CD4-positive, alpha-beta T cell treated with Interleukin-2 at 100 ng/mL for 4 hours (primary cell): ENCODE measurements at places on chromosomes 12 and 14.

GRCh38 chr14:32545506-32546210 is 216.6 kb downstream of the AKAP6 start:
- DNase-seq, result no peak

DNA sequence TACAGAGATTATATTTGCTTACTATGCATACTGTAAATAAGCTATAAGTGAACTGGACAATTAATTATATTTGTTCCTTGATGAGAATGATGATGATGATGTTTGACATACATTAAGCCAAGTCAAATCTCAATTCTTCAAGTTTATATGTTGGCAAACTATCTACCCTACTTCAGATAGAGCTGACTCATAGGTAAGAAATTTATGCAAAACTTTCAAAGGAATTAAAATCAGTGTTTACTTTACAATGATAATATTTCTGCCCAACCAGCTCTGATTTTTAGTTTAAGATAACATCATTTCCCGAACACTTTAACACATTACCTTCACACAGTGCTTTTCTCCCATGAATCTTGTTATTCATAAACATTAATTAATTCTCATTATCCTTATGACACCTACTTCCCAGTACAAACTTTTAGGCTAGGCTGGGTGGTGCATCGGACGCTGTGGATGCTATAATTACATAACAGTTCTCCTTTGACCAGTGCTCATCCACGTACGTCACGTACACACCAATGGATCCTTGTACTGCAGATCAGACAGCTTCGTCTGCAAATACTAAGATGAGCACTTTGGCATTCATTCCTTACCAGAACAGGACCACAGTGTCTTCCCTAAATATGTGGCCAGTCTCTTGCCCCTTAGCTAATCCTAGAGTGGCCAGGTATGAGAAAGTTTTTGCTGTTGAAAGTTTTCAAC is 18.3 kb downstream of the BMP4 start:
- no peak for DNase-seq

DNA sequence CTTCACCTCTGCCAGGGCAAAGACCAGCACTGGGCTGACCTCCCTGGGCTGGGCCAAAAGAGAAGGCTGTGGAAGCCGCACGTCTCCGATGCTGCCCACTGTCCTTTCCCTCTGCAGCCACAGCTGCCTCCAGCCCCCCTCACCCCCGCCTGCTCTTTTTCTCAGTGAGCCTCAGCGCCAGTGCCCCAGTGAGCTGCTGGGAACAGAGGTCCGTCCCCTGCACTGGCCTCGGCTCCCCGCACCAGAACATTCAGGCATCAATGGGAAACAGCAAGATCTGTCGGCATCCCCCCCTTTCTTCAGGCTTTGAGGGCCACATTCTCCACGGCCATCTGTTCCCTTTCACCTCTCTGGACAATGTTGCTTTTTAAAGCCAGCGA is 398.1 kb downstream of the ZFP36L1 start:
- no peak for DNase-seq

GRCh38 chr12:132827763-132828703 is 636 bp downstream of the GOLGA3 start:
- peak; percentile 27 for DNase-seq

GRCh38 chr12:53806721-53807120 is 54.9 kb upstream of the CISTR start:
- no peak for DNase-seq

DNA sequence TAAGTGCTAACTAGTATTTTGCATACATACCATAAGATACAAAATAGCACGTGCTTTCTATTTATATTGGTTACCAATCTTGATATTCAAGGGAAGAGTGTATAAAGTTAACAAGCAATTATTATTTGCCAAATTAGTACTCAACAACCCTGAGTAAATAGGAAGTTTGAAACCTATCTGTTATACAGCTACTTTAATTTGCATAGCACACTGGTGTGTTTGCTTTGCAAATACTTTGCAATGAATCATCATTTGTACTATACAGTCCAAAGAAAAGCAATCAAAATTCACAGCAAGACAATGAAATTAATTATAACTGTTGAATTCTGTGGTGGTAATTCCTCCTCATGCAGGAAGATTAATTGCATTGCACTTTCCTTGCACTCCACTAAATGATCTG is 469.1 kb downstream of the PRKD1 start:
- no peak for DNase-seq

GRCh38 chr14:68476212-68477109 is 316.4 kb downstream of the ZFP36L1 start:
- DNase-seq, result no peak

DNA sequence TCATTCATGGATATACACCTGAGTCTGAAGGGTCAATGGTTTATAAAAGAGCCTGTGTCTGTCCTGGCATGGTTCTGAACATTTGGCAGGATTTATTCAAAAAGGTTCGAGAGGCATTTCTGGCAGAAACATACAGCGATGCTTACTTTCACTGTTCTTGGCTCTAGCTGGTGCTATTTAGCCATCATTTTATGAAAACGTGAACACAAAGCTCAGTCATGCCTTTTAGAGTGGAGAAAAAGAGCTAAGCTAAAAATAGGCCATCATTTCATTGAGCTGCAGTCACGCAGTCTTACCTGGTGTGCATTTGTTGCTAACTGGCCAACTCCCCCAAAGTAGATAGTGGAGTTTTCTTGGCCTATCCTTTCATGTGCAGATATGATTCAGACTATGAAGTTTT is 1209.5 kb downstream of the SLC16A7 start:
- DNase-seq, result no peak

DNA sequence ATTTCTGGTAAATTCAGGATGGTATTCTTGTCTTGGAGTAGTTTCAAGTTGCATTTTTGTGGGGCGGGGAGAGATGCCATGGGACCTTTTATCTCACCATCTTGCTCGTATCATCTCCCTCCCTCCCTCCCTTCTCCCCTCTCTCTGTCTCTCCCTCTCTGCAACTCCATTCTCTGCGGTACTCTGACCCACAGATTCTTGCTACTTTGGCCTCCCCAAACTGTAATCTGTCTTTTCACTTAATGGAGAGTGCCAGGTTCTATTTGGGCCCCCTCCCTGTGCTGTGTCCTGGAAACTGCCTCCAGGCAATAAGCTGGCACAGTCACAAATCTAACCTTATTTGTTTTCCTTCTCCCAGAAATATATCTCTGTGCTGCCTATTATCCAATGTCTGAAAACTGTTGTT is 175.2 kb downstream of the PAWR start:
- DNase-seq, result no peak

GRCh38 chr14:45290547-45290946 is 37.5 kb upstream of the MIS18BP1 start:
- no peak for DNase-seq

GRCh38 chr12:66713984-66714383 is 35.1 kb upstream of the GRIP1 start:
- no peak for DNase-seq

DNA sequence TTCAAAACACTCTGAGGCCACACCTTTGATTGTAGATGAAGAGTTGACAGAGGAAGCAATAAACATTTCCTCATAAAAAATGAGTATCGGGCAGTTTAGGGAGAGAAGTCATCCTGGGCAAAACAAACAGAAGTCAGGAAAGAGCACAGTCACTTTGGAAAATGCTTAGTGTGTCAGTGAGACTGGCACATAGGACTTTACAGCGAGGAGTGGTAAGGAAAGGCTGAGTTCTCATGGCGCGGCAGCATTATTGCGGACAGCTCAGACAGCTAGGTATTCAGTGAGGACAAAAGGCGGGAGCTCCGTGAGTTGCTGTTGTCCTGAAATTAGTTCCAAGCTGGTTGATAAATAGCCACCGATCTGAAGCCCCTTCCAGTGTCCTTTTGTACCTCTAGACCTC is 229.9 kb downstream of the SNAPC1 start:
- DNase-seq, result no peak

- DNase-seq, result no peak
These were observed 267.7 kb upstream of the G2E3 start for GRCh38 chr14:30291216-30291615.

- no peak for DNase-seq
These were observed 132.7 kb upstream of the PARP11 start for GRCh38 chr12:4005851-4006430.

GRCh38 chr12:108800591-108800990 is 56.8 kb downstream of the SSH1 start:
- no peak for DNase-seq

DNA sequence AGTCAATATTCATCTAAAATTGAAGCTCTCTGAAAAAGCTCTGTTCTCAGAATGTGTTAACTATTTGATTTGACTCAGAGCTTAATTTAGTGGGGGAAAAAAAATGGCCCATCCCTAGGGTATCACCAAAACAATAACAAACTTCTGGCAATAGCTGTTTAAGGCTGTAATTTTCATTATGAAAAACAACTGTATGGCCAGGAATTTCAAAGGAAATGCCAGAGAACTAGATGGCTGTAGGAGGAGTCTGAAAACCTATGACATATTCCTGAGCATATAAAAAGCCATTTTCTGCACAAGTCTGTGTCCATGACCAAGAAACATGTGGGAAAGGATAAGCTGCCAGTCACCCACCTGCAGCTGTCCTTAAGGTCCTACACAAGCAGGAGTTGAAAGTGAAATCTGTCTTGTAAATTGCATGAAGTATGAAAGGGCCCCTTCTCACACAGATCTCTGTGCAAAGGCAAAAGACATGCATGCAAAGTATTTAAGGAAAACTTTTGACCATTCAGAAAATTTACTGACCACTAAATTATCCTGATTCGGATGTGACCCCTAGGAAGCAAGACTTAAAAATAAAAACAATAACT is 299.1 kb downstream of the BTG1 start:
- DNase-seq, result no peak

- no peak for DNase-seq
These were observed 10.6 kb downstream of the SERPINA3 start for GRCh38 chr14:94622653-94623421.

- peak; percentile 29 for DNase-seq
These were observed 22.2 kb downstream of the PCBP2 start for GRCh38 chr12:53474077-53474476.

GRCh38 chr14:103298620-103299019 is 35.4 kb upstream of the EIF5 start:
- DNase-seq, result no peak

- DNase-seq, result no peak
These were observed 1.7 kb upstream of the EIF5 start for GRCh38 chr14:103332143-103332919.

DNA sequence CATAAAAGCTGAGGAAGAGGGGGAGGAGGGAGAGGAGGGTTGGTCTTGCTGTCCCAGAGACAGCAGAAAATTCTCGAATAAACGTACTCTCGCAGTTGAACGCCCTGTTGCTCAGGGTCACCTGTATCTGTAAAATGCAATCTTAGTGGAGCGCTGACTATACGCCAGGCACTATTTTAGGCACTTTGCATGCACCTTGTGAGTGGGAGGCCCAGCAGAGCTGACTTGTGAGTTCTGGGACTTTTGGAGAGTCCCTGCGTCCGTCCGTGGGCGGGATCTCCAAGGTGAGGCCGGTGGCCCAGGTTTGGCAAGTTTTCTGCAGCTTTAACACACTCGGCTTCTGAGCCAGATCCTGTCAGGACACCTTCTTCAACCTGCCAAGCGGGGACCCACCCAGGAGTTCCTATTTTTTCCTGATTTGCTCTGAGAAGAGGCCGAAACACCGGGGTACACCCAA is 32.5 kb upstream of the PLEKHG6 start:
- DNase-seq, result peak; percentile 8

- DNase-seq, result no peak
These were observed 34.0 kb upstream of the CMKLR1 start for GRCh38 chr12:108373111-108373510.

DNA sequence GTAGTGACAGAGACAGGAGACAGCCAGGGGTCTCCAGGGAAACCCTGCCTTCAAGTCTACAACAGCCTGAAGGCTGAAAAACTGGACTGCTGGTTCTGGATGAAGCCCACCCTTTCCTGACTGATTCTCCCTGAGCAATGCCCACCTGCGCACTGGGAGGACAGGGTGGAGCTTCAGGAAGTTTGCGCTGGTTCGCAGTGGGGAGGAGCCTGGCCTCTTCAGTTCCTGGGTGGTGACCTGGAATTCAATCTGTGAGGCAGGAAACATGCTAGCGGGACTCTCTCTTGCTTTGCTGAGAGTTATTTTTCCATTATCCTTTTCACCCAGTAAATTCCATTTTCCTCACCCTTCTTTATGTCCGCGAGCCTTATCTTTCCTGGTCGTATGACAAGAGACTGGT is 600.8 kb downstream of the TRHDE start:
- DNase-seq, result no peak

- no peak for DNase-seq
These were observed 546.2 kb upstream of the ATP2B1 start for GRCh38 chr12:90254796-90255195.

- DNase-seq, result peak; percentile 32
These were observed 47.1 kb downstream of the SYNE2 start for GRCh38 chr14:63899953-63900352.

GRCh38 chr14:90412058-90412457 is 15.2 kb downstream of the CALM1 start:
- no peak for DNase-seq

DNA sequence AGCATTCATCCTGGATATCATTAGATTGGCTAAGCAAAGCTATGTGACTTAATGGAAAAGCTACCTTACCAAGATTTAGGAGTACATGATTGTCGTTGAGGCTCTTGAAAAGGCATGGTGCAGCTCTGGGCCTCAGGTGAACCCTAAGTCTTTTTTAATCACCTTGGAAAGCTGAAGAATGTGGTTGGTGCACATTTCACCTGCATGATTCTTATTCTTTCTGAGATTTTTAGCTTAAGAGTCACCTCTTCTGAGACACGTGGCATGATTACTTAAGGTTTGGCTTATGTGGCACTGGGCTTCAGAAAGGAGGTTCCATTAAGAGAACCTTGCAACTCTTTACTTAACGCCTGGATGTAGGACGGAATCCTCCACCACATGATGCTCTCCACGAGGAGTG is 498.5 kb downstream of the TMEM117 start:
- DNase-seq, result no peak

GRCh38 chr14:58961045-58961731 is 227.3 kb upstream of the DAAM1 start:
- no peak for DNase-seq

DNA sequence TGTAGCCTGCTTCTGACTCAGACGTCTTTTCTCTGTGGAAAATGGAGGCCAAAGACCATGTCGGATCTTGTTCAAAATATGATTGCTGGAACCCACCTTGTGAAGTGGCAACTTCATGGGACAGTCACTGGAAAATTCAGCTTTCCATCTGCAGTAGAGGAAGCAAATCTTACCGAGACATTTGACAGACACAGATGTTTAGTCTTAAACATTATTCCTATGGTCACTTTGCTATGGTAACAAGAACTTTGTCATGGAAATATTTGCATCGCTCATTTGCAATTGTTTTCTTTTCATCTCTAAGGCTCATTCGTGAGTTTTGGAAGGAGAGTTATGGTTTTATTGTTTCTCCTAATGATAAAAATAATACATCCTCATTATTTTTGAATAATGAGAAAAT is 98.3 kb upstream of the HIF1A start:
- DNase-seq, result no peak

GRCh38 chr12:119258149-119258548 is 76.4 kb upstream of the CCDC60 start:
- DNase-seq, result no peak

DNA sequence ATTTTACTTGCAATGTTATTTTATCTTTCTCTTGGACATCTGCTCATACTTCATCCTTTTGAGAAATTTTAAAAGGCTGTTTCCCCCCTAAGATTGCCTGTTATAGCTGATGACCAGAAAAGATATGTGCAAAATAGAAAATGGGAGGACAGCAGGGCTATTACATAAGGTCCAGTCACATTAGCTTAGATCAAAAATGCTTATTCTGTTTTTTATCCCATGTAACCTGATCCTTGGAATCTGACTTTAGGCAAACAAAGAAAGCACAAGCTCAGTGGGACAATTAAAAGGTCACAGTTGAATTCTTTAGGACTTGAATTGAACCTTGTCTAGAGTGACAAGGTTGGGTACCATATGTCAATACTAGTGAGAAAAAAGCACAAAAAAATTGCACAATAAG is 65.1 kb upstream of the TRHDE start:
- no peak for DNase-seq
